ENCODE measurements at places on chromosomes 12 and 14.

DNA sequence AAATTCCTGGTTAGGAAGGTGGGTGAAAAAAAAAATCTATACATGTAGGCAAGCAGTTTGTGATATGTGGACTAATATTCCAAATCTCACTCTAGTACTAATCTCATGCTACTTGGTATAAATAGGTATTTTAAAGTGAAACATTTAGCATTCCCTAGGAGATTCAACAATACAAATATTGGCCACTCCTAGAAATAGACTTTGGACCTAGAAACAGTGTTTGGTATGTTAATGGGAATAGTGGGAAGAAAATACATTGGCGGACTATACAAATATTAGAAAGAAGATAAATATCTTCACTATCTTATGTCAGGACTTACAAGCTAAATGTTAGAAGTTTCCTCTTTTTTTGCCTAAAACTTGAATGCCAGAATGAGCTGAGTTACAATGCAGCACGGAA, 28.2 kb downstream of the HIGD1C start:
- DNase-seq = no peak

- no peak for DNase-seq
Observed at GRCh38 chr12:51678086-51678724, 87.2 kb downstream of the SCN8A start.

DNA sequence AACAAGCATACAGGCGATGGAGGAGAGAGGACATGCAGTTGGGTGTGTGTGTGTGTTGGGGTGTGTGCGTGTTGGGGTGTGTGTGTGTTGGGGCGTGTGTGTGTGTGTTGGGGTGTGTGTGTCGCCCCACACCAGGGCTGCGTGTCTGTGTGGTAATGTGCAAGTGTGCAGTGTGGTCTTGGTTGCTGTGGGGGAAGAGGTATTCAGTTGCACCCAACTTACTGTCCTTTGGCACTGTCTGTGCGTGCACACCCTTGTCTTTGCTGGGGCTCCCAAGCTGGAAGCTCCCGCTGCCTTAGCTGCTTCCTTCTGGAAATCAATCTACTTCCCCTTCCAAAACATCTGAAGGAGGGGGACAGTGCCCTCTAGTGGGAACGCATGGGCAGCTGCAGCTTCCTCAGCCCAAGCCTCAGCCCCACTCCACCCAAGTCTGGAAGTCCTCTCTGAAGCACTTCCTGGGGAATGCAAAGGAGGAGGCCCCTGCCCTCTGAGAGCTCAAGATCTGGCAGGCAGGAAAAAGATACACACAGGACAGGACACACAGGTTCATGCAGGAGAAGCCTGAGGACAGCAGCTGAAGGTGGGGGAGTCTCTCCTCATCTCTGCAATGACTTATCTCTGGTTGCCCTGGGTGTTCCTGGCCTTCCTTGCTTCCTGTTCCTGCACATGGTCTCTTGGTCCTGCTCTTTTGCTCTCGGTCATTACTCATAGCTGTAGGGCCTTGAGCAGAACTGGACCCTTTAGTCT, 13.1 kb downstream of the ASIC1 start:
- DNase-seq = peak; percentile 49

- peak; percentile 59 for DNase-seq
Observed at GRCh38 chr12:32134101-32134888, 27.6 kb downstream of the BICD1 start.

DNA sequence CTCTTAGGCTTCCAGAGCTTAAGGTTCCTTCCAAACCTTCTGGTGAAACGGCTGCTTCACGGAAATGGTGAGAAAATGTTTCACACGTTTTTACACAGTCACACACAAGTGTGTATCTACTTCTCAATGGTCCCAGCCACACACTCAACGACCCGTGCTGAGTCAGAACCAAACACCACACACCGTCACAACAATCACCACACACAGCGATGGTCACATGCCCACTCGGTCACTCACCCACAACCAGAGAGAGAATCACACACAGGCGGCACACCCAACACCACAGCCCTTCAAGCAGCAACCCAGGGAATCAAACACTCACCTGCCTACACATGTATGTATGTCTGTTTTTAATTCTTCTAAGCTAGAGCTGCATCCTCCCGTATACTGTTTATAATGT, 12.6 kb upstream of the PLEKHD1 start:
- DNase-seq = no peak

DNA sequence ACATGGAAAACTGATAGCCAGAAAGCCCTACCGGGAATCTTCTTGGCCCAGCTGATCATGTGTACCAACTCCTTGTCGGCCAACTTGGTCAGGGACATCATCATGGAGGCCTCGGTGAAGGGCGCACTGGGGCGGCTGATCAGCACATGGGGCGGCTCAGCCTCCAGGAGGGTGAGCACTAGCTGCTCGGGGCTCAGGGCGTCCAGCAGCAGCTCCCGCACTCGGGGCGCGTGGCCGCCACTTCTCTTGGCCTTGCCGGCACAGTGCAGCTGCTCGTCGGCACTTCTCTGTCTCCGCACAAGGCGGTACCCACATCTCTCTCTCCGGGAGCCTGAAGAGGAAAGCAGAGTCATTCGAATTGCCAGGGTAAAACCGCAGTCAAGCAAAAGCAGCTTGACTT, 33.8 kb downstream of the ESR2 start:
- DNase-seq = no peak

GRCh38 chr12:68340404-68341270, 8.5 kb upstream of the MDM1 start:
- DNase-seq = no peak

DNA sequence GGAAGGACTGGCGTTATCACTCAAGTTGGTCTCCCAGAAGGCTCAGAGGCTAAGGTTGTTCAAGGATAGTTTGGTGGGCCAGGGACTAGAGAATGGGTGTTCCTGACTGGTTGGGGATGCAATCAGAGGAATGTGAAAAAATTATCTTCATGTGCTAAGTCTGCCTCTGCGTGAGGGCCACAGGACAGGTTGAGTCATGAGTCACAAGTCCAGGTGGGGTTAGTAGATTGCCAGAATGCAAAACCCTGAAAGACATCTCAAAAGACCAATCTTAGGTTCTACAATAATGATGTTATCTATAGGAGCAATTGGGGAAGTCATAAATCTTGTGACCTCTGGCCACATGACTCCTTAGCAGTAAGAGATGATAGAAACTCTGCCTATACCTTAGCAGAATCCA, 220.1 kb upstream of the EEA1 start:
- DNase-seq = no peak

- no peak for DNase-seq
Observed at GRCh38 chr14:53048631-53049030, 97.8 kb upstream of the FERMT2 start.

GRCh38 chr12:3538466-3539030, 47.5 kb downstream of the PRMT8 start:
- DNase-seq = no peak

GRCh38 chr12:62684570-62685295, 218.1 kb downstream of the MON2 start:
- no peak for DNase-seq

- DNase-seq = peak; percentile 29
Observed at GRCh38 chr12:132686825-132687210, 324 bp downstream of the POLE start.

GRCh38 chr14:54366736-54367735, 29.8 kb upstream of the CDKN3 start:
- peak; percentile 9 for DNase-seq

- DNase-seq = no peak
Observed at GRCh38 chr14:92759300-92759678, 10.9 kb upstream of the LGMN start.

GRCh38 chr12:107679336-107679735, 6.3 kb upstream of the PWP1 start:
- DNase-seq = no peak

- DNase-seq = no peak
Observed at GRCh38 chr12:62772416-62772955, 162.5 kb downstream of the PPM1H start.

- peak; percentile 17 for DNase-seq
Observed at GRCh38 chr14:102544747-102545460, 35.3 kb upstream of the ANKRD9 start.

GRCh38 chr12:126784328-126784921, 1482.5 kb upstream of the TMEM132C start:
- DNase-seq = no peak

GRCh38 chr12:23950210-23950774, 822 bp upstream of the SOX5 start:
- DNase-seq = no peak

GRCh38 chr12:8057306-8057705, 8.9 kb downstream of the C3AR1 start:
- no peak for DNase-seq

DNA sequence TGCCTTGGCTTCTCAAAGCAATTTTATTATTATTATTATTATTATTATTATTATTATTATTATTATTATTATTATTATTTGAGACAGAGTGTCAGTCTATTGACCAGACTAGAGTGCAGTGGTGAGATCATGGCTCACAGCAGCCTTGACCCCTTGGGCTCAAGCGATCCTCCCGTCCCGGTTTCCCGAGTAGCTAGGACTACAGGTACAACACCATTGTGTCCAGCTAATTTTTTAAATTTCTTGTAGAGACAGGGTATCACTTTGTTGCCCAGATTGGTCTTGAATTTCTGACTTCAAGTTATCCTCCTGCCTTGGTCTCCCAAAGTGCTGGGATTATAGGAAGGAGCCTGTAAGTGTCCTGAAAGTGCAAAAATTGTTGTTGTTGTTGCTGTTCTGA, 11.6 kb upstream of the AP4S1 start:
- no peak for DNase-seq

DNA sequence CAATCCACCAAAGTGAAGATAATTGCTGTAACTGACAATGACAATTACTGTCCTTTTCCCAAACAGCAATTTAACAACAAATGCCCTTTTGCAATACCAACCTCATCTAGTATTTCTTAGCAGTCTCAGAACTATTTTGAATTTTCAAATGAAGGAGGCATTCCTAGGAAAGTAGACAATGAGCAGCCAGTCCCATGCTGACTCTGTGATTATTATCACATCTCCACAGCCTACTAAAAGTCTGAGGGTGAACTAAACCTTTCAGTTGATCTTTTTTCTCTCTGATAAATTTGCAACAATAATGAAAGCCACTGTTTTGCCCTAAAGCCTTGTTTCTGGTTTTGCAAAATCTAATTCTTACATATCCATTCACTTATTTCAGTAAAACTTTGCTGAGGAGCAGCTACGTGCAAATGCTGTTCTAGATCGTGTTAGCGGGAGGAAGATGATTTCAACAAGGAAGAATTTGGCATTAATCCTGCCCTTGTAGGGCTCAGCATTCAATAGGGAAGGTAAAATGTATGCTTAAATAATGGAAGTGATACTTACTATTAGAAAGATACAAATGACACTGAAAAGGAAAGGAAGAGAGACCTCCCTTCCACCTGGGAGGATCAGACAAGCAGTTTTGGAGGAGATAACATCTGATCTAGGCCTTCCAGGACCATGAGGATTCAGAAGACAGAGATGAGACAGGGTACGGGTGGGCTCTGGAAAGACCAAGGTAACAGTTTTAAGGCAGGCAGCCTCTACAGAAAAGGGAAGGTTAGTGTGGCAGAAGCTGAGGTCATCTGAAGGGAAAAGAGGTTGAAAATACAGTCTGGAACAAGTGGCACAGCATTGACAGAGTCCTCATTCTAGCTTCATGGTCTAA, 47.4 kb downstream of the SLC38A1 start:
- no peak for DNase-seq

GRCh38 chr14:71411738-71412137, 504.5 kb downstream of the PCNX1 start:
- DNase-seq = no peak

GRCh38 chr12:109729801-109730200, 16.2 kb downstream of the FAM222A start:
- DNase-seq = no peak

DNA sequence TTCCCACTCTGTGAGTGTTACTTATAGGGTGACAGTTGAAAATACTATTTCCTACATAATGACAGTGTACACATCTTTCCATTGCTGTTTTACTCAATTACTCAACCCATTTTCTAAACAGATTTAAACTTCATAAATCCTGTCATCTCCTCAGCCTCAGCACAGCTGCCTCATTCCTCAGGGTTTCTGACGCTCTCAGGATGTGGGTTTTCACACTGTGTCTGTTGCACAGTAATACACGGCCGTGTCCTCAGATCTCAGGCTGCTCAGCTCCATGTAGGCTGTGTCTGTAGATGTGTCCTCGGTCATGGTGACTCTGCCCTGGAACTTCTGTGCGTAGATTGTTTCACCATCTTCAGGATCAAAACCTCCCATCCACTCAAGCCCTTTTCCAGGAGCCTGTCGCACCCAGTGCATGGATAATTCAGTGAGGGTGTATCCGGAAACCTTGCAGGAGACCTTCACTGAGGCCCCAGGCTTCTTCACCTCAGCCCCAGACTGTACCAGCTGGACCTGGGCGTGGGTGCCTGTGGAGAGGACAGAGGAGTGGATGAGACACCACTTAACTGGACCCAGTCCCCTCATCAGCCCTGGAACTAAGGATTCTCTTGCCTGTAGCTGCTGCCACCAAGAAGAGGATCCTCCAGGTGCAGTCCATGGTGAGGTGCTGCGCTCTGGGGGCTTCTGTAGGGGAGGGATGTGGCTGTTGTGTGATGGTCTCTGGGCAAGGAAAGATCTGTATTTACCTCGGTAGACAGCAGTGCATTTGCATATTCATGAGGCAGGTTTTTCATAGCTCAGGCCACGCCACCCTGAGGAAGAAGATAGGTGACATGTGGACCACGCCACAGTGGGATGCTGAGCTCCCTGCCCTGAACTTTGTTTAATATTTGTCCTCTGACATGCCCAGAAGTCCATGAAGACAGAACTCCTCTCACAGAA, 750.2 kb downstream of the TMEM121 start:
- DNase-seq = no peak

DNA sequence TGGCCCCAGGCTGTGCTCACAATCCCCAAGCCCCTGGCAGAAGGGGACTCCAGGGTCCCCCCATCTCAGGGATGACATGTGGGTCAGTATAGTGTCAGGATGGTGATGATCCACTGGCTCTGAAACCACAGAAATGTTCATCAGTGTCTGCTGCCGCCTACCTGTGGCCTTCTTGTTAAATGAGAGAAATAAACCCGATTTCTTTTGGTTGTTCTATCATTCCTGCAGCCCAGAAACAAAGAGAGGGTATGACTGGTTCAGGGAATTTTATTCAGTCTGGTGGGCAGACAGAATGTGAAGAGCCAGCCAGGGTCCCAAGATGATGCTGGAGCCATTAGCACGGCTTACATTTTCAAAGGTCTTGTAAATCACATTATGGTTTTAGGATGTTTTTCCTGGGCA, 86.6 kb downstream of the CRADD start:
- DNase-seq = no peak

GRCh38 chr14:60721326-60722106, 2.6 kb downstream of the SIX4 start:
- DNase-seq = peak; percentile 49

- DNase-seq = no peak
Observed at GRCh38 chr12:27237790-27238771, 6.0 kb upstream of the STK38L start.

DNA sequence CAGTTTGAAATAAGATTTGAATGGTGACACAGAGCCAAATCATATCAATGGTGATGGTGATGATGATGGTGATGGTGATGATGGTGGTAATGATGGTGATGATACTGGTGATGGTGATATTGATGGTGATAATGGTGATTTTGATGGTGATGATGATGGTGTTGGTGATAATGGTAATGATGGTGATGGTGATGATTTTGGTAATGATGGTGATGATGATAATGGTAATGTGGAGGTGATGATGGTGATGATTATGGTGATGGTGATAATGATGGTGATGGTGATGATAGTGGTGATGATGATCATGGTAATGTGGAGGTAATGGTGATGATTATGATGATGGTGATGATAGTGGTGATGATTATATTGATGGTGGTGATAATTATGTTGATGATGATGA, 311.9 kb upstream of the SFSWAP start:
- no peak for DNase-seq
